HTR-8/SVneo (cell line): ENCODE measurements at places on chromosomes 7 and 10.

DNA sequence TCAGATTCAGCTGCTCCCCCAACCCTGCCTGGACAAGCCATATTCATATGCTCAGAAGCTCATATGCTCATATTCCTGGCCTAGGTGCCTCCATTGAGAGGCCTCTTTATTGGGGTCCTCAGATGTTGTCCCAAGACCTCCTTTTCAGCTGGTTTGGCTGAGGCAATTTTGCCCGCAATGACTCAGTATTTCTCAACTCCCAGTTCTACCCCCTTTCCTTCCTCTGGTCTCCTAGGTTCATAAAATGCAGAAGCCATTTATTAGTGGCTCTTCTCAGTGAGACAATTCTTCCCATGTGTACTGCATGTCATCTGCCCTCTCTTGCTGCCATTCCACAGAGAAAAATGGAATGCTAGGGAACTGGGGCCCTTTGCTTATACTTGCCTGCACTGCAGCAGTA lies 110.7 kb downstream of the INHBA start:
- DNase-seq = no peak

DNA sequence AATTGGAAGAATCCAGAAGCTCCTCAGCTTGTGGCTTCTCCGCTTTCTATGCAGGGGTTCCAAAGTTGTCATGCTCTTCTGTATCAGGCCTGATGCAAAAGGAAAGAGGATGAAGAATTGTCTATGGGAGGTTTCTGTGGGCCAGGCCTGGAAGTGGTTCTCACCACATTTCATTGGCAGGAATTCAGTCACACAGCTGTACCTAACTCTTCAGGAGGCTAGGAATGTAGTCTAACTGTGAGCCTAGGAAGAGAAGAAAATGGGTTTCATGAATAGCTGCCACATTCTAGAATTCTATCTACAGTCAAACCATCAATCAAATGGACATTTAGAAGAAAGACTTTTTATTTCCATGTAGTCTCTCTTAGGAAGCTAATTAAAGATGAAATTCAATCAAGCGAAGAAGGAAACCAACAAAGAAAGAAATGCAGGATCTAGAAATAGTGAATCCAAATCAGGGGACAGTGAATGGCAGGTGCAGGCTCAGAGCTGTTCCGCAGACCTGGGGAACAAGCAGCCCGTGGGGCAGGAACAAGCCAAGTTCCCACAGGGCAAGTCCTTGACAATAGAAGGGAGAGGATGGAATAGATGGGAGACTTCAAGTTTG lies 25.4 kb upstream of the USP6NL start:
- no peak for DNase-seq

DNA sequence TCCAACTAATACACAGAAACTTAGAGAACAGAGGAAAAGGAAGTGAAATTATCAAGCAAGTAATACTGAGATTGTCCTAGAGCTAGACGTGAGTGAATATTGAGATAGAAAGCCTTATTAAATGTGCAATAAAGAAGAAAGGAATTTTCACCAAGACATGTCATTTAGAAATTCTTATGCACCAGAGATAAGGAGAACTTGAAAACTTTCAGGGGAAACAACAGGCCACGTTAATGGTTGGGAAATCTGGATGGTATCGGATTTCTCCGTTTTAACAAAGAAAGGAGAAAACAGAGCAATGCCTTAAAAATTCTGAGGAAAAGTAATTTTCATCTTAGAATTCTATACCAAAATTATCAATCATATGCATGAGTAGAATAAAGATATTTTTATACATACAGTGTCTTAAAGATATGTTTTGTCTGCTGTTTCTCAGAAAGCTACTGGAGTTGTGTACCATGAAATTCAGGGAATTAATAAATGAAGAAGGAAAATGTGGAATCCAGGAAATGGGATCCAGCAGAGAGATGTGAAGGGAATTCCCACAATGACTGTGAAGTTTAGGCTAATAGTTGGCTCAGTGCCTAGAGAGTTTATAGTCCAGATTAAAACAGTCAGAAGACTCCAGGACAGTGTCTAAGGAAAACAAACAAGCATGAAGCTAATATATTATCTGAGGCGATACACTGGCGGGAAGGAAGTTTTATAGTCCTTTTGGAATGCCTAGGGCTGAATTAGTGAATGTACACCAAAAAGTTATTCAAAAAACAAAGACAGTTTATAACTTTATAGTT lies 159.5 kb downstream of the PPP1R9A start:
- DNase-seq = peak; percentile 1

- DNase-seq = no peak
Observed at GRCh38 chr7:40843338-40843985, 708.7 kb downstream of the SUGCT start.

DNA sequence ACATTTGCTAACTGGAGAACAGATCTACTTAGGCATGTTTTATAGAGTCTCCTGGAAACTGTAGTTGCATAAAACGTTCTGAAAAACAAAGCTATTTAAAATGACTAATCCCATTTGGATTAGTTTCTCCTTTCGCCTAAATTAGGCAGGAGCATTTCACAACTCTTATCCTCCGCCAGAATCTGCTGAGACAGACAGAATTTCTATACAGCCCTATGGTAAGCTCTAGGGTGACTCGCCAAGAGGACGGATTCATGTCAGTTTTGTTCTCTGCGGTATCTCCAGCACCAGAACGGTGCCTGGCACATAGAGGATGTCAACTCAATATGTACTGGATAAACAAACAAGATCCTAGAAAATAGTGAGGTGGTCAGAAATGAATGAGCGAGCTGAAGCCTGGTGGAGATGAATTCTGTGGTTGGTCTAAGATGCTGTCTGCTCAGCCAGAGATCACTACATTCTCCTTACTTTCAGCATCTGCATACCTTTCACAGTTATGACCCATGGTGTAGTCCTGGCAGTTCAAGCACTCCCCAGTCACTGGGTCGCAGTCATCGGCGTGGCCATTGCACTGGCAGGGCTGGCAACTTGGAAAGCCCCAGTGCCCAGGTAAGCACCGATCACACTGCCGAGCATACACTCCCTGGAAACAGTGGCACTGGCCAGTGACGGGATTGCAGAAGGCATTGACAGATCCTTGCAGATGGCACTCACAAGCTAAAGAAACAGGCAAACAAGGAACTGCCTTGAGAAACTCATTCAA lies 44.0 kb downstream of the LAMB1 start:
- DNase-seq = no peak

GRCh38 chr10:49458869-49459268 lies 63.0 kb upstream of the DRGX start:
- no peak for DNase-seq

- no peak for DNase-seq
Observed at GRCh38 chr10:110613996-110614495, 30.1 kb upstream of the RBM20 start.

GRCh38 chr10:6669269-6669859 lies 89.3 kb upstream of the PRKCQ start:
- DNase-seq = peak; percentile 26

- no peak for DNase-seq
Observed at GRCh38 chr7:30843741-30844482, 67.7 kb upstream of the AQP1 start.

DNA sequence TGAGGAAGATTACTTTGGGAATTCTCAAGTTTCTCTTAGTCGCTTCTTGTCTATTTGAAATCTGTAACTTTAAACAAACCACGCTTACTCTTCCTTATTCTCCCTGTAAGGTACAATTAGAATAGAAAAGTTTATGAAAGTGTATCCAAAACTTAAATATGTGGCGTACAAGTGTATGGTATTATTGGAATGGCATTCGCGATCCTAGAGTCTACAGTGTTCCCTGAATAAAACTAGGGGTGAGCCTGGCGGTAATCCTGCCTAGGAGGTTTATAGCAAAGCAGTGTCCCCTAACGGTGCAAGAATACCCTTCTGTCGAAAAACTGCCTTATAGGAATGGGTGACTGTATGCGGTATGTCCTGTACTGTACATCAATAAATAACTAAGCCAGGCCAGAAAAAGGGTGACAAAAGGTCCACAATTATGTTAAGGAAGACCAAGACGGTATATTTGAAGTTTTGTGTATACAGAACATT lies 1.2 kb downstream of the TASOR2 start:
- DNase-seq = no peak

DNA sequence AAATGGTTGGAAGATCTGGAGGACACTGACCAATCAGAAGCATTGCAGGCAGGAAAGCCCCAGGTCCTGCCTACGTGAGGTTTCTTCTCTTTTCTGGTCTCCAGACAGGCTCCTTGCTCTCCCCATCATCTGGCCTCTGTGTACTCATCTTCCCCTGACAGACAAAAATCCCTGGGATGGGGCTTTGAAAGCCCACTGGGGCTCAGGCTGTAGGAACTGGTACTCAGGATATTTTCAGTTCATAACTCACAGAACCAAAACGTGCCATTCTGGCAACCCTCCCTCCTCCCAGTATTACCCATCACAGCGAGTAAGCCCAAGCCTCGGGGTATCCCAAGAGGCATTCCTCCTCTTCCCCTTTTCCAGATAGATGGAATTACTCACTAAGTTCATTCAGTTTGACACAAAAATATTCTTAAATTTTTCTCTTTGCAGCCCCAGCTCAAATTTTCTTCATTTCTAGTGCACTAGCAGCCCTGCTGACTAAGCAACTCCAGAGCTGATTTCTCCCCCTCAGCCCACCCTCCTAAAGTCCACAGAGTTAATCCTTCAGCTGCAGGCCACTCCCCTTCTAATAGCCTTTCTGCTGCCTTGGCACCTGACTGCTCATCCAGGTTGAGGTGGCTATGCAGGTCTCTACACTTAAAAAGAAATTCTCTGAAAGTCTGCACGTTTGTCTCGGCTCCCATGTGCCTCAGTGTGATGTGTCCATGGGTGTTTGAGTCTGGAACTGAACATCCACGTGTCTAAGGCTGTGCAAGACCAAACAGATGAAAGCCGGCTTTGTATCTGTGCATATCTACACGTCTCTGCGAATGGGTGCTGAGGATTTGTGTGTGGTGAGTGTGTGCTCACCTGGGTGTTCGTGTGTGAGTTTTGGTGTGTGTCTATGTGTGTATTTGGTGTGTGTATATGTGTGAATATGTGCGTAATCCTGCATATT lies 331.4 kb downstream of the CCSER2 start:
- DNase-seq = no peak

DNA sequence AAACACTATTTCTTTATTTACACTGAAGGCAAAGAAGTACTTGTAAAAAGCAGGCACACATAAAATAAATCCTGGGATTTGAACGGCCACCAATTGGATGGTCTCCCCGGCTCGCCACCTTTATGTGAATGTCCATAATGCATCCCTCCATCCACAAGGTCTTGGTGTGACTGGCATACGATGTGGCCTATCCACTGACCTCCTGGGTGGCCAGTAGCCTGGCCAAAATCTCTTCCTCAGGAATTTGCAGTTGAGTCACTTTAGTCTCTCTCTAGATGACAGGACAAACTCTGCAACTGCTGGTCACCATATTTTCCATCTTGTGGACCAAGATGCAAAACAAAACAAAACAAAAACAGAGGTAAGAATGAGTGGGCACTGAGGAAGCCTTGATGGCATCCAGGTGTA lies 39.1 kb downstream of the CDK1 start:
- DNase-seq = no peak

- no peak for DNase-seq
Observed at GRCh38 chr7:16062269-16062668, 359.1 kb downstream of the CRPPA start.

GRCh38 chr7:157335236-157335635 lies 1.6 kb upstream of the DNAJB6 start:
- DNase-seq = no peak

DNA sequence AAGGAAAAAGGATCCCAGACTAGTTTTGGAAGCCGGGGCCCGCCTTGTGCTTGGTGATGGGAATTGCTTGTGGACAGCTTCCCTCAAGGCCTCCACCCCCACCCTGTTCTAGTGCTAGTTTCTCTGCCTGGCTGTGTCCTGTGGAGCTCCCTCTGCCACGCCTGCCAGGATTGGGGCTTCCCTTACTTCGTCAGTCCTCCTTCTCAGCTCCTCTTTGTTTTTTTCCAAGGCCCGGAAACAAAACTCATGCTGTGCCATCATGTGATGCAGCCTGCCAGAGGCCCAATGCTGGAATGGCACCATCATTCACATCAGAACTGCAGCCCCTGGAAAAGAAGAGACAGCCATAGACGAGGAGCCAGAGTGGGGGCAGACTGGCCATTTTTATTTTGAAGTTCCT lies 11.2 kb downstream of the YKT6 start:
- DNase-seq = no peak

- DNase-seq = no peak
Observed at GRCh38 chr7:131147604-131148003, 180.1 kb upstream of the MKLN1 start.

- DNase-seq = no peak
Observed at GRCh38 chr10:78412605-78413004, 378.9 kb downstream of the RPS24 start.

DNA sequence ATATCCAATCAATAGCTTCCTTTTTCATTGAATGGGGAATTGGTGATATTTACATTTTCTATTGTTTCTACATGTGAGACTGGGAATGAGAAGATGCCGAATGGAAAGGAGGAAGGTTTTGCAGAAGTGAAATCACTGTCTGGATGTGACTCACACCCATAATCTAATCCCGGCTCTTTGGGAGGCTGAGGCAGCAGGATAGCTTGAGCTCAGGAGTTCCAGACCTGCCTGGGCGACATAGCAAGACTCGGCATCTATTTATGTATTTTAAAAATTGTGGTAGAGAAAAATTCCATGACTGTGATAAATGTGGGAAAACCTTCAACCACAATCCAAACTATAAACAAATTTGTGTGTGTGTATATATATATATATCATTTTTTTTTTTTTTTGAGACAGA lies 10.9 kb upstream of the FIS1 start:
- no peak for DNase-seq

DNA sequence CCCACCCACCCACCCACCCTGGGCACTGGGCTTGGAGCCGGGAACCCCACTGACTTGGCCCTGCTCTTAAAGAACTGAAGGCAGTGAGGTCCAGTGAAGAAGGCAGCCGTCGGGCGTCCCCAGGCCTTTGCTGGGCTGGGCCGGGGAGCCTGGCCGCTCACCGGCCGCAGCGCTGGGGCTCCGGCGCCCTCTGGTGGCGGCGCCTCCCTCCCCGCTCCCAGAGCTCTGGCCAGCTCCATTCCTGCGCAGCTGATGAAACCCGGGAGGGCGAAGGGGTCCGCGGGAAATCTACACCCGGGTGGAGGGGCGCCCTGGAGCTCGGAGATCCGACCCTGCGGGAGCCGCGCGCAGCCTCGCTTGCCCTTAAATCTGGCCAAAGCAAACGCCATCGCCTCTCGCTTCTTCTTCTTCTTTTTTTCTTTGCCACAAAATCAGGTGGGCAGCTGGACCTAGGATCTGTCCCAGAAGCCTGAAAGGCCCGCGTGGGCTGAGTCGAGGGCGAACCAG lies 1.7 kb upstream of the CXCL12 start:
- peak; percentile 80 for DNase-seq
